GM13976 (cell line): ENCODE measurements at places on chromosomes 11 and 22.

DNA sequence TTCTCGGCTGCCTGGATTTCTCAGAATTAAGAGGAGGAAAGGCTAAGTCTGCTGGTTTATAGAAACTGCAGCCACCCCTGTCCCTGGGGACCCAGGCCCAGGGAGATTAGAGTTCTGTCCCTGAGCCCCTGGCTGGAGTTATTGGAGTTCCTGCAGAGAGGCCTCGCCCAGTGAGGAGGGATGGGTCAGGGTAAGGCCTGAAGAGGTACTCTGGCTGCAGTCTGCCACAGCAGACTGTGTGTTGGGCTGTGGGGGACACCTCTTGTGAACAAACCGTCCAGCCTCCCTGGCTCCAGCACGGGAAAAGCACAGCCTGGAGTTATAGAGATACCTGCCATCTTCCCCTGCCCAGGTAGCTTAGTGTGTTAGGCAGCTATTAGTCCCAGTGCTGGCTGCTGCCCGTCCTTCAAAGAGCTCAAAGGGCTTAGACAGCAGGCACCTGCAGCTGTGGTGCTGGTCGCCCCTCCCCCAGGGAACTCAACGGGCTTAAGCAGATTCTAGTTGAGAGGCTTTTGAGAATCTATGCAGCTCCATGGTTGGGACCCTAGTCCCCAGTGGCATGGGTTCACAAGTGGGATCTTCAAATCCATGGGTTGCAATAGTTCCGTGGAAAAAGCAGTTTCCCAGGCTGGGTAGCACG is 36.6 kb upstream of the MUC15 start:
- no peak for DNase-seq

GRCh38 chr11:43021466-43021865 is 290.3 kb upstream of the API5 start:
- peak; percentile 4 for DNase-seq

GRCh38 chr11:76282811-76283595 is 76.7 kb upstream of the WNT11 start:
- no peak for DNase-seq

DNA sequence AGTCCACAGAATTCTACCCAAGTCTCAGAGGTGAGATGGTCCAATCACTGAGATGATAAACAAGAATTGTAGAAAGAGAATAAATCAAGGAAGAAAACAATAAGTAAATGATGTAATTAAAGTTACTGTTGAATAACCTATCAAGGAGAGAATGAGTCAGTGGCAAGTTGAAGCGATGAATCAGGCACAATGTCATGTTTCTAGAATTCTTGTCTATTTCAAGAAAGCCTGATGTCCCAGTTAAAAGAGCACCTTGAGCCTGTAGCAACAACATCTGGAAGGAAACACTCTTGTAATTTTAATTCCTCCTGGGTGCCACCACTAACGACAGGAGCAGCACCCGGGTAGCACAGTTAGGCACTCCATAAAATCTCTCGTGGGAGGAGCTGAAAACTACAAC is 67.9 kb upstream of the SLC35C1 start:
- DNase-seq: no peak

DNA sequence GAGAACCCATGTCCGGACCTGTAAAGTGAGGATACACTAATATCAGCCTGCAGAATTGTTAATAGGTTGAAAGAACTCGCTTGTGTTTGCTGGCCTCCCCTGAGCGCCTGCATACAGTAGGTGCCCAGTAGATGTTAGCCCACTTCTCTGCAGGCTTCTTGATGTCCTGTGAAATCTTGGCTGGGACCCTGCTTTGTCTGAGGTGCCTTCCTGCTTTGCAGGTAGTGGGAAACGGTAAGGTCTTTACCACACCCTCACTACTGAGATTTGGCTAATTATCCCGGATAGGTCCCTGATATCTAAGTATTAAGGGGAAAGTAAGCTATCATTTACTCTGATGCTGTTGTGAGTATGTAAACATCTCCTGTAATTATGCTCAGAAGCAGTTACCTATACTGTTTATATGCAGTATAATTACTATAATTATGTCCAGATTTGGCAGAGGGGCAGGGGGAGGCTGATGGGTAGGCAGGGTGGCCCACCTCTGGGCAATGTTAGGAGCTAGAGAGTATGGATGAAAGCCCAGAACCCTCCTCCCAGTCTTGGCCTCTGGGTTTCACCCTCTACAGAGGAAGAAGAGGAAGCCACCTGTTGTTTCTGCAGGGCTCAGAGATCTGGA is 1.2 kb upstream of the ARRB1 start:
- no peak for DNase-seq

DNA sequence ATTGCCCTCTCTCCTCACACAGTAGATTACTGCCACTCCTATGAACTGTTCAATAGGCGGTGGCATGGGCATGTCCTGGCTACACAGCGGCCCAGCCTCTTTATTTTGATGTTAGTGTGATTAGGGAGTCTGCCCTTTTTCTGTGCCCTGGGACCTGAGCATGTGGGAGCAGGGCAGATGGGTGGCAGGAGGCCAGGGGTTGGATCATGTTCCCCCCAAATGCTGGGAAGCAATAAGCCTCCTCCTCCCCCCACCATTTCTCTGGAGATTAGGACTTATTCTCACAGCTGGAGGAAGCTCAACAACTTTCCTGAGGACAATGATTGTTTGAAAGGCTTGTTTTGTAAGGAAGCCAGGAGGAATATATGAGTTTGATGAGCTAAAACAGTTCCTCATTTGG is 848 bp downstream of the HEPN1 start:
- no peak for DNase-seq

- DNase-seq: peak; percentile 64
Observed at GRCh38 chr11:71251761-71252268, 562 bp downstream of the SHANK2 start.

DNA sequence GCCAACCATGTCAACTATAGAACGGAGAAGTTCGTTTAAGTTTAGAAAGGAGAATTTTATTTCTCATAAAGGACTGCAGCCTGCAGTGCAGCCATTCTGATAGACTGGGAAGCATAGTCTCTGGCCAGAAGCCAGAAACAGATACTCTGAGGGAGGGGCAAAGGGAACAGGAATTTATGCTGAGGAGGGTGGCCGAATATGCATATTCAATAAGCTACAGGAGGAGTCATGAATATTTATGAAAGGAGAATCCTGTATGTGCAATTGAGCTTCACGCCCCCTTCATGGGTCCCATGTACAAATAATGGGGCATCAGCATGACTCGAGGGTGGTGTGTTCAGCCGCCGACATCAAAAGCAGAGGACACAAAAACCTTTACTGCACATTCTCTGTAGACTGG is 199.9 kb downstream of the CWF19L2 start:
- DNase-seq: no peak

DNA sequence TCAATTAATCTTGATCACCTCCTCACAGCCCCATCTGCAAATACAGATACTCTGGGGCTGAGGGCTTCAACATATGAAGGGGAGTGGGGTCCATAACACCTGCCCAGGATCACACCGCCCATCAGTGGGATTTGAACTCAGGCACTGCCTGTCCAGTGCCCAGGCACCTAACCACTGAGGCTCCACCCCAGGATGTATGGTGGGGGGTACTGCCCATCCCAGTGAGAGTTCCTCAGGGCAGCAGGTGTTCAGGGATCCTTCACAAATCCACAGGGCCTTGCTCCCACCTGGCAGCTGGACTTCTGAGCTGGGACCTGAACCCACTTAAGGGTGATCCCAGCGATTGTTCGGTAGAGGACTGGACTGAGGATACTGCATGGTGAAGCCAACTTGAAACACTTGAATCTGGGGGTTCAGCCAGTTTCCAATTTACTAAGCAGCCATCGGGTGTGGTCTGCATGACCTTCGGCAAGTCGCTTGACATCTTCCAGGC is 33.3 kb downstream of the PRDM11 start:
- no peak for DNase-seq

GRCh38 chr22:41931701-41932269 is 5.2 kb upstream of the TNFRSF13C start:
- DNase-seq: no peak

- DNase-seq: no peak
Observed at GRCh38 chr11:28110821-28111200, 2.6 kb downstream of the METTL15 start.

GRCh38 chr11:86874304-86875056 is 74.1 kb downstream of the PRSS23 start:
- no peak for DNase-seq

GRCh38 chr22:20085651-20086050 is 5.6 kb downstream of the DGCR8 start:
- no peak for DNase-seq

DNA sequence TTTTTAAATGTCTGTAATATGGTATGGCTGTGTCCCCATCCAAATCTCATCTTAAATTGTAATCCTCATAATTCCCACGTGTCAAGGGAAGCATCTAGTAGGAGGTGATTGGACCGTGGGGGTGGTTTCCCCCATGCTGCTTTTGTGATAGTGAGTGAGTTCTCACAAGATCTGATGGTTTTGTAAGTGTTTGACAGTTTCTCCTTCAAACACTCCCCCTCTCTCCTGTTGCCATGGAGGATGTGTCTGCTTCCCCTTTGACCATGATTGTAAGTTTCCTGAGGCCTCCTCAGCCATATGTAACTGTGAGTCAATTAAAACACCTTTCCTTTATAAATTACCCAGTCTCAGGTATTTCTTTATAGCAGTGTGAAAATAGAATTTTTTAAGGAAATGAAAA is 31.1 kb upstream of the CD44 start:
- no peak for DNase-seq
